Urinary bladder (tissue), 4 donors: ENCODE measurements at places on chromosomes 5 and 9. TPM values are rescaled to one million over a fixed set of nuclear protein-coding genes. Genes with fewer than 3 reads are reported as not detected.

The C5orf58 gene
- not detected for total RNA-seq

The CRHBP gene
- total RNA-seq, result 1.4 TPM

The SHB gene
- total RNA-seq, result 10.4 TPM

The GLT6D1 gene
- total RNA-seq, result not detected

DNA sequence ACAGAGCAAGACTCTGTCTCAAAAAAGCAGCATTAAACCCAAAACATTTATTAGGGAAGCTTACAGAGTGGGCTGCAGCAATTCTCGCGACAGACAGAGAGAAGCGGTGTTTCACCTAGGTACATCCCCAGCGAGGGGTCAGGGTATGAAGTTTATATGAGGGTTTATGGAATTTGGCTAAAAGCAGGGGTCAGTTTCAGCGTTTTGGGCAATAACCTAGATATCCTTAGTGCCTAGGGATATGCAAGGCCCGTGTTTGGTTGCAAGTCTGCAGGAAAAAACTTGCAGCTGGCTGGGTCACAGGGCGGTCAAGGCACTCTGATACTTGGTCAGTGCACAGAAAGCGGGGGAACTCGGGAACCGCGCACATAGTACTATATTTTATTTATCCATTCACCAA is 649 bp upstream of the GLE1 start:
- DNase-seq, result no peak

- no peak for DNase-seq
Observed at GRCh38 chr5:132372127-132372526, 2.6 kb downstream of the SLC22A5 start.

- DNase-seq, result no peak
Observed at GRCh38 chr5:166276006-166276405, 2015.4 kb upstream of the WWC1 start.

DNA sequence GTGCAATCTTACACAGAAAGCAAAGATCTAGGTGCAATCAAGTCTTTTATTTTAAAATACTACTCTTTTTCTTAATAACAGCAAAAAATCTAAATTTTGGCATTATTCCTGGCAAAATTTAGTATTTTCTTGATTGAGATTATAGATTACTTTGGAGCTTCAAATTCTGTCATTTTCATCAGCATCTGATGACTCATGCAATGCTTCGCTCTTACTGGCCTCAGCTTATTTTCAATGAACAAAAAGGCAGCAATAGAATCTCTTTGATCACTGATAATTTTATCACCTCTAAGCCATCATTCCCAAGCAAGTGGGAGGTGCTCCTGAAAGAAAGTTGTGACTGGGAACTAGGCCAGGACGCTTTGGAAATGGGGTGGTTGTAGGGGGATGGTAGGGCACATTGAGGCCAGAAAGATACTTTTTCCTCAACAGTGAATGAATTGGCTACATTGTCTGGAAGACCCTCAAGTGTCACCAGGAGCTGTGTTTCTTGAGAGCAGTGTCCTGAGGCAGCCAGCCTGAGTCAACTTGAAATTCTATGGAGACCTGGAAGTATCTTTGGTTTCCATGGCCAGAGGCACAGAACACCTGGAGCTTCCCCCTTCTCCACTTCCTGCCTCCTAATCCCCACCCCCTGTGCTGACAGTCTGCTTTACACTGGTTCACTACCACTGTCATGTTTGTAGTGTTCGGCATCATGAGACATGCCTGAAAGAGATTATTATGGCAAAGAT is 46.9 kb upstream of the APC start:
- DNase-seq, result no peak
